ENCODE measurements at places on chromosomes 1 and 21. TPM values are rescaled to one million over a fixed set of nuclear protein-coding genes. Genes with fewer than 3 reads are reported as not detected.

The CPLANE2 gene
- 2.6 TPM for polyA plus RNA-seq

The PRAMEF25 gene
- not detected for polyA plus RNA-seq

The CFAP141 gene
- not detected for polyA plus RNA-seq

The HJV gene
- not detected for polyA plus RNA-seq

The TCEA3 gene
- polyA plus RNA-seq: 11.1 TPM

The C1orf141 gene
- not detected for polyA plus RNA-seq

The B3GALT5 gene
- not detected for polyA plus RNA-seq

The UMODL1 gene
- not detected for polyA plus RNA-seq

Measured in CD8-positive, alpha-beta memory T cell (primary cell).